ENCODE measurements at places on chromosomes 5 and 9. TPM values are rescaled to one million over a fixed set of nuclear protein-coding genes. Genes with fewer than 3 reads are reported as not detected.

The GRIN3A gene
- total RNA-seq: not detected

The FBLL1 gene
- not detected for total RNA-seq

The CTNND2 gene
- total RNA-seq: not detected

The ALDH1A1 gene
- 0.26 TPM for total RNA-seq
